ENCODE measurements at places on chromosomes 7 and 10.

DNA sequence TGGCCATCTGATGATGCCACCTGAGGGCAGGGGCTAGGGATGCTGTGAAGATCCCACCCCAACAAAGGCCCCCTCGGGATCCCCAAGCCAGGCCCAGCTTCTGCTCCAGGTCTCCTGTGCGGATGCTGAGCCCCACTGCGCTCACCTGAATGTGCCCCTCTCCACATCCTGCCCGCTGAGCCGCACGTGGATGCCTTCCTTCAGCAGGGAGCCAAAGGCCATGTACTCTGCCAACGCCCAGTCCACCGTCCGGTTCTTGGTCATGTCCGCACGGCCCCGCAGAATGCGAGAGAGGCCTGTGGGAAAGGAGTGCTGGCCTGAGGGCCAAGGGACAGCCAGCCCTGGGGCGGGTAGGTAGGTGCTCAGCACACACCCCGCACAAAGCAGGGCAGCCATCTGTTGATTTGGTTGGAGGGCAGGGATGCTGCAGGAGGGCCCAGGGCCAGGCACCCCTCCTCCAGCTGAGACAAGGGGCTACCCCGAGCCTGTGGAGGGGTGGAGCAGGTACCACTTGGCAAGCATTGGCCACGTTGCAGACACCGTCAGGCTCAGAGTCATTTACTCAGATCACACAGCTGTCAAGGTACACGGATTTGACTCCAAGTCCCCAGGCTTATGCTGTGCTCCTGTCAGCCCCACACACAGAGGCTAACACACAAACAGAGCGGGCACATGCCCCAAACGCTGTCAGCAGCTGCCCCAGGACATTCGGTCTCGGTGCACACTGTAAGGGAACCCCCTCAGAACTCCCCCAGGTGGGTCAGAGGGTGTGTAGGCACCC lies 19.2 kb downstream of the OGDHL start:
- no peak for DNase-seq

- no peak for DNase-seq
Observed at GRCh38 chr10:10552948-10553347, 464.7 kb upstream of the CELF2 start.

- no peak for DNase-seq
Observed at GRCh38 chr10:110714356-110714755, 70.2 kb downstream of the RBM20 start.

- no peak for DNase-seq
Observed at GRCh38 chr7:2897023-2897422, 52.9 kb upstream of the GNA12 start.

- peak; percentile 20 for DNase-seq
Observed at GRCh38 chr10:60572511-60573194, 183.0 kb upstream of the ANK3 start.

- no peak for DNase-seq
Observed at GRCh38 chr7:116239020-116239419, 28.7 kb downstream of the TES start.

- no peak for DNase-seq
Observed at GRCh38 chr7:55794527-55794926, 68.0 kb downstream of the SEPTIN14 start.

- no peak for DNase-seq
Observed at GRCh38 chr10:125859128-125859817, 21.8 kb downstream of the DHX32 start.

DNA sequence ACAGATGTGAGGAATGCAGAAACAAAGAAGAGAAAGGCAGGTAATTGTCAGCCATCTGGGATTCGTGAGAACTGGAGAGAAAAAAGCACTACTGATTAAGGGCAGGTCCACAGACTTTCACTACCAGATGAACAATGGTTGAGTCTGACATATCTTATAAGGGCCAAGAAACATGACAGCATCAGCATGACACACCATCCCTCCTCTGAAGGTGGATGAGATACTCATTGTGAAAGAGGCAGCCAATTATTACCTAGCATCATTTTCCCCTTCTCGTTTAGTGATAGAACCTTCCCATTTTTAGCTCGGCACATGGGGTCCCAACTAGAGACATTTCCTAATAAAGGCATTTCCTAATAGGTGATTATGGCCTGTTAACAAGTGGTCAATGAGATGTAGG lies 19.2 kb upstream of the MET start:
- DNase-seq = no peak

DNA sequence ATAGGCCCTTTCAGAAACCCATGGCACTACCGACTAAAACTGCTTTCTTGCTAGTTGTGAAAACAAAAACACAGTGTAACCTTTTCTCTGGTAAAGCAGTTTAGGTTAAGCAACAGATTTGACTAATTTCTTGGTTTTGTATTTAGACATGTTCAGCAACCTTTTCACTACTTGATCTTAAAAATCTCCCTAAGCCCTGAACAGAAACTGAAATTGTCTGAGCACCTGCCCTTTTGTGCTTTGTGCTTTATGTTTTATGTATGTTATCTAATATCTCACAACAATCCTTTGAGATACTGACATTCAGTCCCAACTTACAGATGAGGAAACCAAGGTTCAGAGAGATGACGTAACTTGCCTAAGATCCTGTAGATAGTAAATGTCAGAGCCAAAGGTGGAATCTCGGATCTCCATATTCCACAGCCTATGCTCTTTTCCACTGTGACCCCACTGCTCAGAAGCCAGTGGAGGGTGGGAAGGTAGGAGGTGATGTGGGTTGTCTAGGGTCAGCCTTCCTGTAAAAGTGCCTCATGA lies 146.6 kb downstream of the LCOR start:
- DNase-seq = no peak

DNA sequence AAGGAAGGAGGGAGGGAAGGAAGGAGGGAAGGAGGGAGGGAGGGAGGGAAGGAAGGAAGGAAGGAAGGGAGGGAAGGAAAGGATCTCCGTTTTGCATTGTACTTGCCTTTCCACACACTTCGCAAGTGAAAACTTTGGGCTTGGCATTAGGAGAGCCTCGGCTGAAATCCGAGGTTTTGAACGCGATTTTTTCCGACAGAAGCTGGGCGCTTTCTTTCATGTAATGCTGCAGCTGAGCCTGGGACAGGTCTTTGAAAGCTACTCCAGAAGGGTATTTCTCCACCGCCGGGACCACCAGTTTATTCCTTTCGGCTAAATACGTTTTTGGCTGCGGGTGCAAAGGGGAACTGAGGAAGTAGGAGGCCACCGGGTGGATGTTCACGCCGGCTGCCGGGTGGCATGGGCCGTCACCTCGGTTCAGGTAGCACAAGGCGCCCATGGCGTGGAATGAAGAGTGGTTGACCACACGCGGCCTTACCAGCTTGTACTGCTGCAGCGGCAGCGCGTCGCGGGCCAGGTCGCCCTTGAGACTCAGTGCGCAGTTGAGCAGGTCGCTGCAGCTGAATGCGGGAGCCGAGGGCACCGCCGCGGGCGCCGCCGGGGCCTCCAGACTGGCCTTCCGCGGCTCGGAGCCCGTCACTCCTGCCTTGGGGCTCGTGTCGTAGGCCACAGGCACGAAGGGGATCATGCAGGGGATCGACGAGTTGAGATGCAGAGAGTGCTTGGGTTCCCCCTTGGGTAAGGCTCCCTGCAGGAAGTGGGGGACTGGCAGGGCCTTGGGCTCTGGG lies 825 bp downstream of the FEZF1 start:
- no peak for DNase-seq

- DNase-seq = no peak
Observed at GRCh38 chr7:607938-608337, 88.3 kb upstream of the PDGFA start.

- DNase-seq = no peak
Observed at GRCh38 chr10:50582046-50582445, 41.7 kb downstream of the SGMS1 start.

DNA sequence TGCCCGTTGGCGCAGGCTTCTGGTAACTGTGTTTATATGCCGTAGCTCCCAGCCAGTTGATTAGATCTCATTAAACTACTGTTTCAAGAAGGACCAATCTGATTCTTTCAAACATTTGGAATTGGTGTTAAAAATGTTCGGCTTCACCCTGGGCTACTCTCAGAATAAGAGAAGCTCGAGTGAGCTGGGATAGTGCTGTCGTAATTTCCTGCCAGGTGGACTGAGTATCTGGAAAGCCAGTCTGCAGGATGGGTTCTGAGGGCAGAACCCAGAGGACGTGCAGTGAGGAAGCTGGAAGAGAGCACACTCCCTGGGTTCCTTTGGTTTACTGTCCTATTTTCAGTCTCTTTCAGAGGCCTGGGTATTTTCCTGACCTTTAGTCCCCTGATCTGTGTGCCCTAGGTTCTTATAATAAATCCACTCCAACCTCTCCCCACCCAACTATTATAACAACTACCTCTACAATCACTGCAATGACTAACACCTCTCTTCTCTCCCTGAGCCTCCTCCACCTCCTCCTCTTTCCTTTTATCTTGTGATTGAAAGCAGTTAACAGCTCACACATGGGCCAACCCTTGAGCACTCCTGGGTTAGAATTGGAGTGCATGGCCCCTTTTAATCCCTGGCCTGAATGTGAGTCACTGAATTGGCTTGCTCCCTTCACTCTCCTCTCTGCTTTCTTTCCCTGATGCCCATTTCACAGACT lies 63.0 kb downstream of the AOAH start:
- no peak for DNase-seq

DNA sequence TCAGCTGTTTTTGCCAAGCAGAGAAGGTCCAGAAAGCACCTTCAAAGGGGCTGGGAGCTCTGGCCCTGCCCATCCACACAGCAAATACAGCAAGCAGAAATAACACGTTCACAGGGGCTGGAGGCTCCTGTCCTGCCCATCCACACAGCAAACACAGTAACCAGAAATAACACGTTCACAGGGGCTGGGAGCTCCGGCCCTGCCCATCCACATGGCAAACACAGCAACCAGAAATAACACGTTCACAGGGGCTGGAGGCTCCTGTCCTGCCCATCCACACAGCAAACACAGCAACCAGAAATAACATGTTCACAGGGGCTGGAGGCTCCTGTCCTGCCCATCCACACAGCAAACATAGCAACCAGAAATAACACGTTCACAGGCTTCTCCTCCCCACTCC lies 558.1 kb downstream of the PTPRN2 start:
- no peak for DNase-seq

- DNase-seq = no peak
Observed at GRCh38 chr7:47672977-47673381, 91.1 kb upstream of the TNS3 start.

GRCh38 chr10:130777507-130778165 lies 533.9 kb downstream of the TCERG1L start:
- DNase-seq = no peak

GRCh38 chr10:74640134-74640921 lies 186.1 kb upstream of the KAT6B start:
- no peak for DNase-seq

DNA sequence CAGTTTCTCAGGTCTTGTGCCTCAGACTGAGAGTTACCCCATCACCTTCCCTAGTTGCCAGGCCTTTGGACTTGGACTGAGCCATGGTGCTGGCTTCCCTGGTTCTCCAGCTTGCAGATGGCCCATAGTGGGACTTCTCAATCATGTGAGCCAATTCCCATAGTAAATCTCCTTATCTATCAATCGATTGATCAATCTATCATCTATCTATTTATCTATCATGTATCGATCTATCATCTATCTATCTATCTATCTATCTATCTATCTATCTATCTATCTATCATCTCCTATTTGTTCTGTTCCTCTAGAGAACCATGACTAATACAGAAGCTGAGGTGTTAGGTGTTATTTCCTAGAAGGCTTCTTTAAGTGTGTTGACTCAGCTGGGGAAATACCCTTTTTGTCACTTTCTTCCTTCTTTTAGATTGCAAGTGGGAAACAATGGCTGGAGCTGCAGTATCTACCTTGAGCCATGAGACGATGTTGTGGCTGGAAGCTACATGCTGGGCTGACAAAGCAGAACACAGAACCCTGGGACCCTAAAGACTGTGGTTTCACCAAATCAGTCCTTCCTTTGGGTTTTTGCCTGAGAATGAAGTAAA lies 234.7 kb upstream of the GLI3 start:
- DNase-seq = no peak

DNA sequence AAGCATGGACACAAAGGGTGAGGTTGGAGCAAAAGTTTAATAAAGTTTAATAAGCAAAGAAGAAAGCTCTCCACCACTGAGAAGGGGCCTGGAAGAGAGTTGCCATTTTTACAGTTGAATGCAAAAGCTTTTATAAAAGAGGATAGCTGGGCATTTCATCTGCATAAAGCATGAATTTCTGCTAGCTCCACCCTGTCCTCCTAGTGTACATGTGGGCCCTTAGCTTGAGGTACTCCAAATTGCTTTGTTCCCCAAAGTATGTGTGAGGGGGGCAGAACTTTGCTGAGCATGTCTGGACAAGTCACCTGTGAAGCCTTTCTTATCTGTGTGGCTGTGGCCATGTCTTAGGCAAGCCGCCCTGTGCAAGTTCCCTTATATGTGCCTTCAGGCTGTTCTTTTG lies 22.6 kb upstream of the CROT start:
- DNase-seq = no peak

DNA sequence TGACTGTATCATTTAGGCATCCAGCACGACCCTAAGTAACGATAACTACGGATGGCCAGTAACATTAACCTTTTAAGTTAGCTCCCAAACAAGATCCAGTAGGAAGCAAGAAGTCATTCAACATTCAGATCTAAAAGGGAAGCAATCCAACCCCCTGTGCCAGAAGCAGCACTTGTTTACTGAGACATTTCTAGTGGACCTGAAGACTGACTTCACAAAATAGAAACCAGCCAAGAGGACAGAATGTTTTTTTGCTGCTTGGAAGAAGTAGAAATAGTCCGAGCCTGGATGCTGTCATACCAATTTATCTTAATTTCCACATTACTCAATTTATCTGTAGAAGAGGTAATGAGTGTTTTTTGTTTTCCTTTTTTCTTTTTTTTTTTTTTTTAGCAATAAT lies 88.0 kb upstream of the CTTNBP2 start:
- DNase-seq = no peak

DNA sequence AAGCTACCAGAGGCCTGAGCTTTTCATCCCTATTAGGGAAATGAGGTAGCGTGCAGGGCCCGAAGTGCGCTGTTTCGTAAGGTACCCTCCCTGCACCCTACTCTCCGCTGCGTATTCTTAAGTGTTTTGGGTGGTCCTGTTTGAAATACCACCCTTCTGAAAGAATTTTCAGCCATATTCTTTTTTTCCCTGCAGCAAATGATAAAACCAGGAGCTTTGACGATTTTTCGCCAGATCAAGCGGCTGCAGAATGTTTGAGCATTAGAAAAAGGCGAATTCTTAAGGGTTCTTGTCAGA lies 1.2 kb downstream of the RSBN1L start:
- DNase-seq = no peak

DNA sequence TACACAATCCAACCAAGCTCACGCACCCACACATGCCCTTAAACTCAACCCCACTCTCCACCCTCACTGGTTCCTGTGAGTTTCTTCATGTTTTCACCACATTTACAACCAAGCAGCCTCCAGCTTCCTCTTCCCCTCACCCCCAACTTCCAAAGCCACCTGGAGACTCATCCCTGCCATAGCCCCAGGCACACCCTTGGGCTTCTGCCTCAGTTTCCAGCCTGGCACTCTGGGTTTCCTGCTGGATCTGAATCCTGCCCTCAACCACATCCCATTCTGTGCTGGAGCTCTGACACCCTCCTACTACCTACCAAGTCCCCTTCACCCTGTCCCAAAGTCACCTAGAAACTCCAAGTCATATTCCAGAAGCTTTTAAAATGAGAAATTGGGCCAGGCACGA lies 29.4 kb downstream of the CCDC3 start:
- no peak for DNase-seq

GRCh38 chr10:34346516-34347100 lies 468.5 kb downstream of the PARD3 start:
- DNase-seq = no peak

- no peak for DNase-seq
Observed at GRCh38 chr10:63866747-63867140, 345.5 kb downstream of the REEP3 start.

- DNase-seq = no peak
Observed at GRCh38 chr10:56240471-56240870, 120.6 kb downstream of the ZWINT start.

Data from progenitor cell of endocrine pancreas (in vitro differentiated cells).